ENCODE measurements at places on chromosomes 1 and 21. TPM values are rescaled to one million over a fixed set of nuclear protein-coding genes. Genes with fewer than 3 reads are reported as not detected.
A peak's percentile ranks its signal among the peaks of the same experiment; 100 is the strongest.

DNA sequence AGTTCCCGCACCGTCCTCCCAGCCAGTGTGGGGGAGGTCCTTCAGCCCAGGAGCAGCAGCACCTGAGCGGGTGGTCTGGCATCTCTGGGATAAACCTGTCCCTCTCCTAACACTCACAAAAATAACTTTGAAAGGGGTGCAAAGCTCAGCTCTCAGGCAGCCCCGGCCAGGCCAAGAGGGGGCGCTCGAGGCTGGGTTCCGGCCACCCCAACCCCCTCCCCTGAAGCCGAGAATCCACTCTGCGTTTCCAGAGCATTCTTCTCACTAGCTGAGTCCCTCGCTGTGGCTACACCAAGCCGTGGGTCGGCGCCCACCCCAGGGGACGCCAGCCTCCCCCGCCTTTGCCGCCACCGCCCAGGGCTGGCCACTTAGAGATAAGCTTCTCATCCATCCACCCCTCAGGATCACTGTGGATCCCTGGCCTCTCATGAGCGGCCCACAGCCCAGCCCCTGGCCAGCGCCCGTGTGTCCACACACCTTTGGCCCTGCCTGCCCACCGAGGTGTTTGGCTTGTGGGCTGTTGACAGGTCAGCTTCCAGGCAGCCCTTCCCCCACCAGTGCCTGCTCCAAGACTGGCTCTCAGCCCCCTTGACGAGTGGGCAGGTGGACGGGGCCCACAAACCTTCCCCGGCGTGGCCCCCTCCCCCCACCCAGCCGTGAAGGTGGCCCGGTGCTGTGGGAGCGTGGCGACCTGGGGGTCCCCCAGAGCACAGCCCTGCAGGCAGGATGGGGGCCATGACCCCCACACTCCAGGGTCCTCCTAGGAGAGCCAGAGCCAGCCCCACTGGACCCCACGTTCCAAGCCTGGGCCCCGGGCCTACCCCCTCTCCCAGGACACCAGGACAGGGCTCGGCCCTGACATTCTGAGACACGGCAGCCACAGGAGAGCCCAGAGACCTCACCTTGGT lies 1.9 kb downstream of the FTCD start:
- DNase-seq = peak; percentile 82
- peak overlapping the region; percentile 69 for H3K27ac ChIP-seq
- H3K36me3 ChIP-seq = no peaks in the 10 kb centered on the region
- peaks cover 5% of the 10 kb centered on the region for H3K4me1 ChIP-seq
- no peaks in the 10 kb centered on the region for H3K27me3 ChIP-seq
- no peak overlapping the region for H3K4me3 ChIP-seq

Gene FCRL2
- total RNA-seq = not detected

Gene SMCP
- not detected for total RNA-seq

DNA sequence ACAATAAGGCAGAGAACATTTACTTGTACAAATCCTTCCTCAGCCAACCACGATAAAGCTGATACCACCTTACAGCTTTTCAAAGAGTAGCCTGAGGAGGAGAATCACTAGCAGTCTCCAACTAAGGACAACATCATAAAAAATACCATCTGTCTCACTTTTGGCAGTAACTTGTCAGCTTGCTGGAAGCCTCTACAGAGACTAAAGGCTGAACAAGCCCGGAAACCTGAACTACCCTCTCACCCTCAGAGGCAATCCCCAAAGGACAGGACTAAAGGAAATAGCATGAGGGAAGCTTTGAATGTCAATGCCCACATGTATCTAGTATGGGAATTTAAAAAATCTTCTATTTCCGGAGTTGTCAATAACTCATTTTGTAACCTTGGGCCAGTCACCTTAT lies 10.6 kb downstream of the SRSF4 start:
- H3K36me3 ChIP-seq = no peaks in the 10 kb centered on the region
- no peak for DNase-seq
- peak overlapping the region; percentile 36 for H3K27ac ChIP-seq
- H3K4me1 ChIP-seq = peaks cover 20% of the 10 kb centered on the region
- H3K27me3 ChIP-seq = no peaks in the 10 kb centered on the region
- no peak overlapping the region for H3K4me3 ChIP-seq

- no peaks in the 10 kb centered on the region for H3K4me1 ChIP-seq
- H3K4me3 ChIP-seq = no peak overlapping the region
- no peaks in the 10 kb centered on the region for H3K36me3 ChIP-seq
- no peak for DNase-seq
Measured at GRCh38 chr1:206859082-206859521, 6.3 kb upstream of the IL20 start.

Gene CAMK1G
- 1.1 TPM for total RNA-seq

DNA sequence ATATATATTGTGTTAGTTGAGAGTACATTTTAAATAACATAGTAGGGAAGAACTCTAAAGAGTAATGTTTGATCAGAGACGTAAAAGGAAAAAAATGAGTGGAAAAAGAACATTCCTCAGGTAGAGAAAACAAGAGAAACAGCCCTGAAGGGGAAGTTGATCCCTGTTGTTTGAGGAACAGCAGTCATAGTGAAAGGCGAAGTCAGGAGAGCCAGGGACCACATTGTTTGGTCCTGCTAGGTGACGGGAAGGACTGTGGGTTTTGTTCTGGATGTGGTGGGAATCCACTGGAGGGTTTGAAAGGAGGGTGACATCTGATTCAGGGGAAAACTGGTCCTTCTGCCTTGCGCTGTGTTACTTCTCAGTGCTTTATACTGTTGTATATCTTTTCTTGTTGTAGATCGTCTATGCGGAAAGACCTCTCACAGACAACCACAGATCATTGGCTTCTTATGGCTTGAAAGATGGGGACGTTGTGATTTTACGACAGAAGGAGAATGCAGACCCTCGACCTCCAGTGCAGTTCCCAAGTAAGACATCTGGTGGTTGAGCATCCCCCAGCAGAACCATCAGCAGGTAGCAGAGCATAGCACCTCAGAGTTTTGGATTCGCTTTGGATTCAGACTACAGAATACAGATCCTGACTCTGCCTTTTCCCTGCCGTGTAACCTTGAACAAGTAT lies 9.2 kb downstream of the DDI2 start:
- H3K4me1 ChIP-seq = peaks cover 34% of the 10 kb centered on the region
- H3K27ac ChIP-seq = peak overlapping the region; percentile 15
- no peaks in the 10 kb centered on the region for H3K36me3 ChIP-seq
- no peak for DNase-seq
- H3K27me3 ChIP-seq = no peaks in the 10 kb centered on the region
- H3K4me3 ChIP-seq = no peak overlapping the region

Gene NUDT4B
- 107 TPM for total RNA-seq

Gene PDZK1
- total RNA-seq = 44.9 TPM

Gene PCAT6
- 0.60 TPM for total RNA-seq

- peaks cover 60% of the 10 kb centered on the region for H3K4me1 ChIP-seq
- peak overlapping the region; percentile 96 for H3K27ac ChIP-seq
- H3K4me3 ChIP-seq = no peak overlapping the region
- no peaks in the 10 kb centered on the region for H3K36me3 ChIP-seq
- no peaks in the 10 kb centered on the region for H3K27me3 ChIP-seq
Measured at GRCh38 chr1:1430114-1430982, 5.1 kb upstream of the VWA1 start.

DNA sequence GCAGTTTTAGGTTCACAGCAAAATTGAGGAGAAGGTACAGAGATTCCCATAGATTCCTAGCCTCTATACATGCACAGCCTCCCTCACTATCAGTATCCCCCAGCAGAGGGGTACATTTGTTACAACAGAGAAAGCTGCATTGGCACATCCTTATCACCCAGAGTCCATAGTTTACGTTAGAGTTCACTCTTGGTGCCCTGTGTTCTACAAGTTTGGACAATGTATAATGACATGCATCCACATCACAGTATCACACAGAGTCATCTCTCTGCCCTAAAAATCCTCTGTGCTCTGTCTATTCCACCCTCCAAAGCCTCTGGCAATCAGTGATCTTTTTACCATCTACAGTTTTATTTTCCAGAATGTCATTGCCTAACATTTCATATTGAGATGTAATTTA lies 22.3 kb upstream of the RGS16 start:
- H3K4me3 ChIP-seq = no peak overlapping the region
- H3K36me3 ChIP-seq = no peaks in the 10 kb centered on the region
- no peaks in the 10 kb centered on the region for H3K27me3 ChIP-seq
- no peak overlapping the region for H3K27ac ChIP-seq
- H3K4me1 ChIP-seq = peaks cover 3% of the 10 kb centered on the region

Gene FOXD2
- total RNA-seq = 1.6 TPM

DNA sequence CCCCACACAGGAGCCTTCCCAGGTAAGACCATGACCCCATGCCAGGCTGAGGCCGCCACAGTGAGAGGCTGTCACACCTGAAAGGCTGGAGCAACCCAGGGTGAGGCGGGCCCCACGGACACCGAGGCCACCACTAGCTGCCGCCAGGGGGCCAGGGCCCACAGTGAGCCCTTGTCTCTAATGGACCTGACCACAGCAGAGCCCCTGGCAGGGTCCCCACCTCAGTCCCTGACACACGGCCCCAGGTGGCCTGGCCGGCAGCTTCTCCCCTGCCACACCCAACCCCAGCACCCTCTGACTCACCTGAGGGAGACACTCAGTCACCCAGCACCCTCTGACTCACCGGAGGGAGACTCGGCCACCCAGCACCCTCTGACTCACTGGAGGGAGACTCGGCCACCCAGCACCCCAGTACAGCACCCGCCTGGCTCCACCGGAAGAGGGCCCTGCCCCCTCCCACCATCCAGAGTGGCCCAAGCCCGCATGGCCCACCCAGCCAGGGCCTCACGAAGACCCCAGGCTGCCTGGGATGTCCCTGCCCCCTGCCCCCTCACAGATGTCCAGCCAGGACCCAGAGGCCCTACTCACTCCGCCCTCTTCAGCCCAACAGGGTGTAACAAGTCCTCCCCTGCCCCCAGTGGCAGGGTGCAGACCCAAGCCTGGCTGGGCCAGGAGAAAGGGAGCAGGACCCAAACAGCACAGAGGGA lies 4.4 kb downstream of the DVL1 start:
- H3K36me3 ChIP-seq = no peaks in the 10 kb centered on the region
- peak overlapping the region; percentile 27 for H3K27ac ChIP-seq
- no peak overlapping the region for H3K4me3 ChIP-seq
- no peaks in the 10 kb centered on the region for H3K27me3 ChIP-seq

- no peak overlapping the region for H3K27ac ChIP-seq
- no peak for DNase-seq
- H3K27me3 ChIP-seq = no peaks in the 10 kb centered on the region
- H3K4me1 ChIP-seq = no peaks in the 10 kb centered on the region
Measured at GRCh38 chr1:244226435-244226834, 175.4 kb downstream of the ZBTB18 start.

DNA sequence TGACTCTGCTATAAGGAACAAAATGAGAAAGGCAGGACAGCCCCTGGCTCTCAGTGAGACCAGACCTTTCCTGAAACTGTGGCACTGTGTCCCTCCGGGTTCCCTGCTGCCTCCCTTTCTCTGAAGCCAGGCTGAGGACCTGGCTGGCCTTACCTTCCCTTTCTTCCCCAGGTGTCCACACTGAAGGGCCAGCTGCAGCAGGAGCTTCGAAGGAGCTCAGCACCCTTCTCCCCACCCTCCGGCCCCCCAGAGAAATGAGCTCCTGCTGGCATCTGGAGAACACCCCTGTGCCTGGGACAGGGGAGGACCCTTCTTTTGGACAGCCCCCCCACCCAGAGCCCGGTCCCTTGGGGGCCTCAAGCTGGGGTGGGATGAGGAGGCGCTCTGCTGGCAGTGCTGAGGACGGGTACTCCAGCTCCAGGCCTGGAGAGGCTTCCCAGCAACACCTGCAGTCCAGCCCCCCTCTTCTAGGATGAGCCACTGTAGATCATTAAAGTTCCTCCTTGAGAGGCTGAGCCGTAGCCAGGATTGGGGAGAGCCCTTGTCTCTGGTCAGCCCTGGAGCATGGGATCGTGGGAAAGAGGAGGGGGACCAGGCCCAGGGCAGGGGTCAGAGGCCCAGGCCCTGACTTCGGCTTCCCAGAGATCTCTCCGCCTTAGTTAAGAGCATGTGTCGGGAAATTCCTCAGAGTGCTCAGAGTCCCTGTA lies 8.1 kb downstream of the MFAP2 start:
- H3K27ac ChIP-seq = peak overlapping the region; percentile 46
- H3K4me3 ChIP-seq = no peak overlapping the region
- no peak for DNase-seq
- no peaks in the 10 kb centered on the region for H3K27me3 ChIP-seq

- no peak overlapping the region for H3K4me3 ChIP-seq
- H3K36me3 ChIP-seq = no peaks in the 10 kb centered on the region
- peaks cover 13% of the 10 kb centered on the region for H3K4me1 ChIP-seq
Measured at GRCh38 chr21:33892853-33893252, 22.8 kb downstream of the ATP5PO start.

- no peaks in the 10 kb centered on the region for H3K27me3 ChIP-seq
- H3K27ac ChIP-seq = no peak overlapping the region
- no peaks in the 10 kb centered on the region for H3K36me3 ChIP-seq
Measured at GRCh38 chr1:209413062-209413461, 170.5 kb upstream of the CAMK1G start.

Gene TCHH
- total RNA-seq = not detected

DNA sequence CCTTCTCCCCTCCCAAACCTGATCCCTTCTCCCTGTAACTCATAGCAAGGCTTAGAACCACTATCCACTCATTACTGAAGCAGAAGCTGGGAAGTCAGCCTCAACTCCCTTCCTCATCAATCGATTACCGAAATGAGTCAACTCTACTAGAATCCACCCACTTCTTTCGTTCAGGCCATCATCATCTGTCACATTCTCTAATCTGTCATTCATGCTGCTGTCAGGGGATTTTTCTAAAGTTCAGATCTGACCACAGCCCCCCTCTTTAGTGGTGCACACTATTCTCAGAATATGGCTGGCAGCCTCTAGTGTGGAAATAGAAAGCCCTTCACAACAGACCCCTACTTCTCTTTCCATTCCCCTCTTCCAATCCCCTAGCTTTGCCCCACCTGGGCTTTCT lies 5.1 kb downstream of the NT5C1A start:
- no peaks in the 10 kb centered on the region for H3K36me3 ChIP-seq
- DNase-seq = no peak
- H3K4me1 ChIP-seq = peaks cover 3% of the 10 kb centered on the region
- H3K27ac ChIP-seq = no peak overlapping the region
- H3K27me3 ChIP-seq = peaks cover 51% of the 10 kb centered on the region

Gene NUP210L
- total RNA-seq = 0.04 TPM

DNA sequence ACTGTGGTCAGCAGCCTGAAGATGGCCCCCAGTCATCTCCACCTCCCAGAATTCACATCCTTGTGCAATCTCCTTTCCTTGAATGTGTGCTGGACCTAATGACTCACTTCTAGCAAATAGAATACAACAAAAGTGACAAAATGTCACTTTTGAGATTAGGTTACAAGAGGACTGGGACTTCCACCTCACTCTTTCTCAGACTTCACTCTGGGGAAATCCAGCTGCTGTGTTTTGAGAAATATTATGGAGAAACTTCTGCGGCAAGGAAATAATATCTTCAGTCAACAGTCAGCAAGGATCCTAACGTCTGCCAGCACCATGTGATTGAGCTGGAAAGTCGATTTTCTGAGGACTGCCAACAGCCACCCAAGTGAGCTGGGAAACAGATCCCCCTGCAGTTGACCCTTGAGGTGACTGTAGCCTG lies 70.5 kb upstream of the GADD45A start:
- no peak overlapping the region for H3K27ac ChIP-seq
- H3K36me3 ChIP-seq = no peaks in the 10 kb centered on the region
- DNase-seq = no peak
- no peaks in the 10 kb centered on the region for H3K27me3 ChIP-seq
- H3K4me3 ChIP-seq = no peak overlapping the region

All from hepatocyte (in vitro differentiated cells).